Activated CD8-positive, alpha-beta memory T cell treated with anti-CD3 and anti-CD28 coated beads for 1 hour (primary cell): ENCODE measurements at places on chromosomes 2 and 18.
A peak's percentile ranks its signal among the peaks of the same experiment; 100 is the strongest.

DNA sequence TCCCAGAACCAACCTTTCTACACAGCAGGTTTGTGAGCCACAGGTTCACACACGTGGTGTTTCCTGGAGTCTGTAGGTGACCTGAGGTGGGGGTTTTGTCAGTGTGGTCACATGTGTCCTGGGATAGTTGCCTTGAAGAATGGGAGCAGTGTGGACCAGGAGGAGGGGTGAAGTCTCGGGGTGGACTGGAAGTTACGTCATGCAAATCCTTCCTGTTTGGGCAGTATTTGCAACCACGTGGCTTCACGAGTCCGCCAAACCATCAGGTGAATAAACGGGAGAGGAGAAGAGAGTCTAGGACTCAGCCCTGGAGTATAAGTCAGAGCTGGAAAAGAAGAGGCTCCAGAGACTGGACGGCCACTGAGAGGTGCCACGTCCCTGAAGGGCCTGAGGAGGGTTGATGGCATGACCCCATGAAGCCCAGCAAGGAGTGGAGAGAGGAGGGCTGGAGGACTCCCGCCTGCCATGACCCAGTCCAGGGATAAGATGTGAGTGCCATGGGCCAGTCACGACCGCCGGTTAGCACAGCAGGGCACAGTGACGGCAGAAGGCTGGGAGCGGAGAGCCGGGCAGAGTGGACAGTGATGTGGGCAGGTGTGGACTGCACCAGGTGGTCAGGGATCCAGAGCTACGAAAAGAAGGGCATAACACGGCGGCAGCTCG, 16.5 kb downstream of the LPIN1 start:
- DNase-seq, result no peak

- DNase-seq, result no peak
Measured at GRCh38 chr2:3377279-3377611, 373 bp downstream of the EIPR1 start.

DNA sequence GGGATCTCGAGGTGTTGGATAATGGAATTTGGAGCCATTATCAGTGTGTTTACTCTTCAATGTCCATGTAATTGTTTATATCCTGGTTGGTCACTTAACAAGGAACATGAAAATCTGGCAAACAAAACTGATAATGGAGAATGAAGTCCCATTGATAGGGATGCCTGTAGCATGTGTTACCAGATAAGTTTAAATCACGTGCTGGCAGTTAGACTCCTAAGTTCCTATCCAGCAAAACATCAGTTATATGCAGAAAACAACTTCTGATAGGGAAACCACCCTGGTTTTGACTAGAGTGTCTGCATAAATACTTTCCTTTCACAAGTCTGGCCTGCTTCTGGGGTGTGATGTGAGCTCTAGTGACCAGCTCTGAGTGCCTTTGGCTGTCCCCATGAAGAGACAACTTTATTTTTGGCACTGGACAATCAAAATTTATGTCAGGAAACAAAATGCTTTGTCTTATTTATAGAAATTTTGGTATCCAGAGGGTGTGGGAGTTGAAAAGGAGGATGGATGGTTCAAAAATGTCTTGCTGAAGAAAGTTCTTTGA, 82.0 kb downstream of the FHOD3 start:
- DNase-seq, result no peak

DNA sequence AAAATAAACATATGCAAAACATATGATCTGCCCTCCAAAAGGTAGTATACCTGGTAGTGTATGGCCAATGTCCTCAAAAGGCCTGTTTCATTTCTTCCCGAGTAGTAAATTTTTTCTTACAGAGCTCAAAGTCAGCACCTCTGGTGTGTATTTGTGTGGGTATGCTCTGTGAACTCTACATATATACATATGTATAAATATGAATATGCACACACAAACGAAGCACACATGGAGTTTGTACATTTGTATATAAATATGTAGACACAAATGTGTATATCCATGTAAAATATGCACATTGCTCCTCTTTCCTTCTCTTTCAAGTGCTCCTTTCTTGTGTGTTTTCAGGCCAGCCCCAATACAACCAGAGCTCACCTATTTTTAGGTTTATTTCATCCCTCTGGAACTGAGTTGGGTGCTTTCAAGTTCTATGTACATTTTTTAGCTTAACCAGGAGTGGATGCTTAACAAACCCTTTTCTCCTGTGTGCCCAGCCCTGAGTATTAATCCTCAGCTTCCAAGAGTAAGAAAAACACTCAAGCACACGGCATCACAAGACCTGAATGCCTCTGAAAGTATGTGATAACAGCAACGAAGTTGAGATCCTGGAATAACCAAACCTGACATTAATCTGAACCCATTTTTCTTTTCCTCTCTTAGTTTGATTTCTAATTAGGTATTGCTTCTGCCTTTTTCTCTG, 12.2 kb upstream of the GALNT5 start:
- no peak for DNase-seq

DNA sequence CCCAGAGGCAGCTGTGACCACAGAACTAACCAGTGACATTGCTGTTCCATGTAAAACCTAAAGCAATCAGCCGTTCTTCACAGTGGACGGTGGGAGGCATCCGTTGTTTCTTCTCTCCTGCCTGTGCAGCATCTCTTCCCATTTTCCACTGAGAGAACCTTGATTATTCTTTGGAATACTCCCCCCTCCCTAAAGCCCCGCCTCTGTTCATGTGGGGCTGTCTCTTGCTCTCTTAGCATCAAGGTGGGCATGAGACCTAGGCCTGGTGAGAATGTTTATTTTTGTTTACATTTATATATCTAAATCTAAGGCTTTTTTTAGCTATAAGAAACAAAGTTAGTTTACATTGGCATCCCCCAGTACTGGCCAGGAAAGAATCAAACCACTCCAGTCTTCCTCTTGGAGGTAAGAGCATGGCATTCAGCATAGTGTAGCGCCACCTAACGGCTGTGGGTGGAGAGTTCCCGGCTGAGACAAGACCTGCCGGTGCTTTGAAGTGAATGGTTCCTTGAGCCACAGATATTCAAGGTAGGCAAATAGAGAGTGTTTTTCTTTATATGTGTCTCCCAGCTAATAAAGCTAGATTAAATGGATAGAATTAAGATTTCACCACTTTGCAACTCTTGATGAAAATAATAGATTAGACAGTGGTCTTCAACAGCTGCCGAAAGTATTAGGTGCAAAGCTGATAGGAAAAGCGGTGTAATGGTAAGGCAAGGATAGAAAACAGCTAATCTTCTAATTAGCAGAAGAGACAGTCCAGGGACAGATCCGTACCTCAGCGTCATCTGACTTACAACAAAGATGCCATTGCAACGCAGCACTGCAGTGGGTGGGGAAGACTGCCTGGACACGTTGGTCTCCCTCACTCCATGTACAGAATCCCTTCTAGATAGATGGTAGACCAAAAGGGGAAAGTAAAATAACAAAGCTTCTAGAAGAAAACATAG, 219.6 kb upstream of the RAB12 start:
- DNase-seq, result no peak

GRCh38 chr2:10863837-10864236, 47.9 kb upstream of the KCNF1 start:
- DNase-seq, result no peak

GRCh38 chr2:230184727-230185578, 34.8 kb downstream of the SP110 start:
- DNase-seq, result no peak

DNA sequence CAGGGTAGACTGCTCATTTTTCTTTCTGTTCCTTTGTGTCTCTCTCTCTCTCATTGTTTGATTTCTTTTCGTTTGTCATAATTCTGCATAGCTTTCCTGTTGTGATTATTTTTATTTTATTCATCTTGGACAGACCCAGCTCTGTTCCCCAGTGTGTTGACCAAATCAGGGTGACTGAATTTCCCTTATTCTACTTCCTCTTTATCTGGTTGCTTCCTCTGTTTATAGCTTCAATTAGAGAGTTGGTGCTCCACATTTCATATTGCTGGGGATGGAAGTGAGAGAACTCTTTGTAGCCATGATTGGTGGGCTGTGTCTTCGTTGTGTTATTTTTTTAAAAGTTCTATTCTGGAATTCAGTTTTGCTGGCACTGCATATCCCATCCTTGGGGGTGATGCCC, 19.1 kb downstream of the PROKR1 start:
- DNase-seq, result no peak

DNA sequence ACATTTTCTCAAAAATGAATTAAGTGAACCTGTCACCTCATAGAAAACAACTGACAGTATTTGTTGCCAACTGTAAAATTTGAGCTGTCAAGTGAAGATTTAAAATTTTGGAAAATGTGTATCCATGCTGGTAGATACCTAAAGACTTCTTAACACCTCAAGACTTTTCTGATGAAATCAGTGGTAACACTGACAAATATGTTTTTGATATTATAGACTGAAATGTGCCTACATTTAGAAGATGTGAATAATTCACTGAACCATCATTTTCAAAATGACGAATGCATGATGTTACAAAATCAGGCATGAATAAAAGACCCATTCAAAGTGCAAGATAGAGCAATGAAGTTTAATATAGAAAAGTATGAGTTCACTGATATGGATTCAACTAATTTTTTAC, 51.5 kb upstream of the ASPRV1 start:
- DNase-seq, result no peak

DNA sequence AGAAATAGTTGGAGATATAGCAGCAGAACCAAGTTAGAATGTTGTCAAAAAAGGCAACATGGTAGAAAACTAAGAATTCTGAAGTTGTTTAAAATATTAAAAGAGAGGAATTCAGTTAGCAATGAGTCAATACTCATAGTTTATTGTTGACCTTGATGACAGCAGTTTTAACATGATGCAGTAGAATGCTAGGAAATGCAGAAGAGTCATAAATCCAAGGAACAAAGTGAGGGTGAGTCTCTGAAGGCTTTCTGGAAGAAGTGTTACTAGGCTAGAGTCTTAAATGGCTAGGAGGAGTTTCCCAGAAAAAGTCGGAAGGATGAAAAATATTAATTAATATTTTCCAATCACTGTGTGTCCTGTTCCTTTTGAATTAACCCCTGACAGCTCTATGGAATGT, 807.3 kb downstream of the TSN start:
- DNase-seq, result no peak

DNA sequence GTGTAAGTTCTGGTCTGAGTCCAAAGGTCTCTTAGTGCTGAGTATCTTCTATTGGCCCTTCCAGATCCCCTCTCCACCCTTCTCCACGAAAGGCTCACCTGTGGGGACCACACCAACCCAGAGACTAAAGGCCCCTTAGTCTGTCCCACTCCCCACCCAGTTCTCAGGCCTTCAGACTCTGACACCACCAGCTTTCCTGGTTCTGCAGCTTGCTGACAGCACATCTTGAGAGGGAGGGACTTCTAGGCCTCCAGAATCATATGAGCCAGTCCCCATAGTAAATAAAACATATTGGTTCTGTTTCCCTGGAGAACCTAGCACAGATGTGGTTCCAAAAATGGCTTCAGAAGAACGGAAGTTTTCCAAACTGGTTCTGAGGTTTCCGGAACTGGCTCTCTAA, 38.5 kb upstream of the KLF11 start:
- DNase-seq, result no peak

DNA sequence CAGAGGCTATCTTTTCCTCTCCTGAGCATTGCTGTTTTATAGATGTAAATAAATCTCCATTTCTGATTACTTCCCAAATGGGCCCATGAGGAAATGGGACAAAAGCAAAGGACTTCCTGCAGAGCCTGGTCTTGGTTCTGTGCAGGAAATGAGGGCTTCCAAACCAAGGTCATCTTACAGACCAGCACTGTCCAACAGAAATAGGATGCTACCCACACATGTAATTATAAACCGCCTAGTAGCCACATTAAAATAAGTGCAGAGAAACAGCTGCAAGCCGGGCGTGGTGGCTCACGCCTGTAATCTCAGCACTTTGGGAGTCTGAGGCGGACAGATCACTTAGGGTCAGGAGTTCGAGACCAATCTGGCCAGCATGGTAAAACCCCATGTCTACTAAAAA, 6.2 kb downstream of the TTL start:
- no peak for DNase-seq

- no peak for DNase-seq
Measured at GRCh38 chr2:127343277-127343676, 44.5 kb downstream of the MAP3K2 start.

- DNase-seq, result no peak
Measured at GRCh38 chr18:58499527-58500221, 129.2 kb downstream of the ALPK2 start.

GRCh38 chr18:34592961-34593382, 117.1 kb upstream of the DTNA start:
- DNase-seq, result no peak

GRCh38 chr2:237025090-237025865, 60.4 kb upstream of the COPS8 start:
- no peak for DNase-seq

DNA sequence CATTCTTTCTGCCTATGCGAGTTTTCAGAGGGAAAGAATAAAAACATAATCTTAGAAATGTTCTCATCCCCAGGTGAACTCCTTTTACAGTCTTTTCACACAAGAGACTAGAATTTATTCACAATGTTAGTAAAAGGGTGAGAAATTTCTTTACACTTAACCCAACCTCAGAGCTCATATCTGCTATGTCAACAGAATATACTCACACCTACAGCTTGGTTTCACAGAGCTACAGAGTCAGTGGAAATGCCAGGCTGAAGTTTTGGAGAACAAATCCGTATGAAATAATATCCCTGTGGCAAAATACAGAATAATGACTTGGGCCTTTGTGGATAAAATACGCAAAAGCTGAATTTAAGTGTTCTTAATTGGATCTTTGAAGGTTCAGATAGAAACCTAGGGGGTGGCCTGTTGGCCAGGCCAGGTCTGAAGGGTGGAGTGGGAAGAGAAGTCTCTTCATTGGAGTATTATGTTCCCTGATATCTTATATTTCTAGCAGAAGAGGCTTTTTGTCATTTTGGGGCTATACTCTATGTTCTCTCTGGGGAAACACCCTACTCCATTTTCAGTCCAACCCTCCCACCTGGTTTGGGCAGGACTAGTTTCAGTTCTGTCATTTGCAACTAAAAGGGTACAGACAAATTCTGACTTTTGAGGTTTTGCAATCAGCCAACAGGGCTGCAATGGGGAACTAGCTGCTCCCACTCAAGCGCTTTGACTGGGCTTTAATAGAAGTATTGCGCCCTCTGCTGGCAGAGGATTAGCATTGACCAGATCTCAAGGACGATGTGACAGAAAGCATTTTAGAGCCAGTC, 25.7 kb downstream of the FBXO48 start:
- peak; percentile 60 for DNase-seq

GRCh38 chr2:108324531-108325255, 36.0 kb downstream of the SULT1C2 start:
- no peak for DNase-seq
